AG20443 (cell line): ENCODE measurements at places on chromosomes 2 and 18.

DNA sequence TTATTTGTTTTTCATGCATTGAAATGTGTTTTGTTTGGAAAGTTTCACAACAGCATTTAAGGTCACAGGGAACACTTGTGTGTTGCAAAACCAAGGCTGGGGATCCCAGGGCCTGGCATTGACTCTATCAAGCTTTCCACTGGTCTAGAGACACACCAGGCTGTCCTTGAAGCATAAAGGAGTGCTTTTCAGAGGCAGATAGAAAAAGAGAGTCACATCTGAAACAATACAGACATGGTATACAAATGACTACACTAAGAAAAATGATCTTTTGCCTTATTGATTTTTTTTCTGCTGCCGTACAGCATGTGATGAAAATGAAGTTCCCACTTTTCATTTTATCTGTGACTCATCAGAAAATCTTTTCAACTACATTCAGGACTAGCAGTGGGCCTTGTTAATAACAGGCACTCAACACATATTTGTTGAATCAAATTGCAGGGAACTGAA, 61.9 kb upstream of the ZCCHC2 start:
- DNase-seq: no peak

GRCh38 chr2:236785611-236786057, 216.0 kb downstream of the ACKR3 start:
- no peak for DNase-seq

DNA sequence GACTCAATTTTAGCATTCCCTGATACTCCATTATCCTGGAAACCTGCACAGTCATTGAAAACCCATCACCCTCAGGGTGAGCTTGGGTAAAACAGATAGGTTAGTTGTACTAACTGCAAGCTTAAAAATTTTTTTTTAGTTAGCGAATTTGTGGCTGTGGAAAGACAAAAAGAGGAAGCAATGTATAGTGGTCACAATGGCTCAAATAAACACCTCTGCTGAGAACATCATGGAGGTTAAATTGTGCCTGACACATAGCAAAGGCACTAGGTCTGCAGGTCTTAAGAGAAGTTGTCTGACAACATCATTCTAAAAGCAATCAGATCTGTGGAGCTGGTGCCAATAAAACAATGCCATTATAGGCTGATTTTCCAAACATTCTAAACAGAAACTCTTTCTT, 84.4 kb upstream of the CAVIN2 start:
- no peak for DNase-seq

GRCh38 chr18:55110436-55110835, 151.2 kb upstream of the CCDC68 start:
- no peak for DNase-seq

- DNase-seq: no peak
Measured at GRCh38 chr2:7154656-7155055, 237.4 kb downstream of the RNF144A start.

GRCh38 chr2:119730671-119731177, 29.0 kb upstream of the PTPN4 start:
- no peak for DNase-seq

DNA sequence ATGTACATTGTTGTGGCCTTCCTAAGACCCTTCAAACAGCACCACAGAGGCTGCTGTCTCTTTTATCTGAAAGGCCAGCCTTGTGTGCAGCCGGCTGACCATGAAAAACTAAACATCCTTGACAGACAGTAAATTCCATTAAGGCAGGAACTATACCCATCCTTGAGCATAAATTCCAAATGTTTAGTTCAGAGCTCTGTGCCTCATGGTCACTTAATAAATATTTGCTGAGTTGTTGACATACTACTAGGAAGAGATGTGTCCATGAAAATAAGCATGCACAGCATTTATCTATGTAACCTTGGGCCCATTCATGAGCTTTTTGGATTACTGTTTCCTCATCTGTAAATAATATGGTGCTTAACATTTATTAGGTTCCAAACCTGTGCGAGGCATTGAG, 424.8 kb downstream of the HRH4 start:
- DNase-seq: no peak

GRCh38 chr2:67048314-67048713, 348.8 kb upstream of the ETAA1 start:
- no peak for DNase-seq

DNA sequence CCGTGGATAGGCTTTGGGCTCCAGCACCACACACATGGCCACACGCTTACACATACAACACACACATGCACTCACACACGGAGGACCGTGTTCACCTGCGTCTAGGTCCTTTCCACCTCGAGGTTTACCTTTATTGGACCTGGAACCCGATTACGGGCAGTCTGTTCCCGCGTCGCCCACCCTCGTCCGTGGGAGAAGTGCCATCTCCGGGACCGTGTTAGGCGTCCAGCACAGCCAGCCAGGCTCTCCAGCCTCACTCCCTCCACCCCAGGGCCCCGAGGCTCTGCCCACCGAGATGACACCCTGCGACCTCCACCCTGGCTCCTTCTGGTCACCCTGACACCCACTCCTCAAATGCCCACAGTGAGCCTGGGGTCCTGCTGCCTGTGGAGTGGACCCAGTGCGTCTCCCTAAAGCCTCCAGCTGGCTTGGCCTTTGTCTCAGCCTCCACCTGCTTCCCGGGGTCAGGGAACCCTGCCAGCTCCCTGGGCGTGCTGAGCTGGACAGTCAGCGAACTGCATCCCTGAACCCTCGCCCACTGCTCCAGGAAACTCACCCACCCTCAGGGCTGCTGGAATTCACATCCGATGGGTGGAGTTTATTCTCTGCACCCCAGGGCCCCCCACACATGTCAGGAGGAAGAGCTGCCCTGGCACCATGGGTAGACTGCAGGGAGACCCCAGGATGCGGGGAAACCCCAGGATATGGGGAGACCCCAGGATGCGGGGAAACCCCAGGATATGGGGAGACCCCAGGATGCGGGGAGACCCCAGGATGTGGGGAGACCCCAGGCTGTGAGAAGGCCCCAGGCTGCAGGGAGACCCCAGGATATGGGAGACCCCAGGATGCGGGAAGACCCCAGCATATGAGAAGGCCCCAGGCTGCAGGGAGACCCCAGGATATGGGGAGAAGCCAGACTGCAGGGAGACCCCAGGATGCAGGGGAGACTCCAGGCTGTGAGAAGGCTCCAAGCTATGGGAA, 33.0 kb downstream of the ADI1 start:
- DNase-seq: no peak

- peak; percentile 38 for DNase-seq
Measured at GRCh38 chr2:46985512-46985911, 69.9 kb upstream of the MCFD2 start.

GRCh38 chr18:33957707-33958106, 267.0 kb downstream of the NOL4 start:
- no peak for DNase-seq

DNA sequence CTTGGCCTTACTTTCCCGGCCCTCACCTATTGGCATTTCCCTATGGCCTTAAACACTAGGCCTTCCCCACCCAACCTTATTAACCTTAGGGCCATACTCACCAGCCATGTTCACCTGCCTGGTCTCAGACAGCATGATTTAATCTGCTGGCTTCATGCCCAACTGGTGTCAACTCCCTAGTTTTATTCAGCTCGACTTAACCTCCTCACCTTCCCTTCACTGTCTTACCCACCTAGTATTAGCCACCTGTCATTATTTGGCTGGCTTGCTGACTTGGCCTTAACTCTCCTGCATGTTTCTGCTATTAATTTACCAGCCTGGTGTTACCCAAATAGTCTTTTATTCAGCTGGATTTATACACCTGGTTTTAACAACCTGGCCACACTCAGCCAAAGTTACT, 136.0 kb upstream of the ZSWIM2 start:
- DNase-seq: no peak

- DNase-seq: no peak
Measured at GRCh38 chr2:71122387-71123298, 7.4 kb downstream of the MCEE start.

DNA sequence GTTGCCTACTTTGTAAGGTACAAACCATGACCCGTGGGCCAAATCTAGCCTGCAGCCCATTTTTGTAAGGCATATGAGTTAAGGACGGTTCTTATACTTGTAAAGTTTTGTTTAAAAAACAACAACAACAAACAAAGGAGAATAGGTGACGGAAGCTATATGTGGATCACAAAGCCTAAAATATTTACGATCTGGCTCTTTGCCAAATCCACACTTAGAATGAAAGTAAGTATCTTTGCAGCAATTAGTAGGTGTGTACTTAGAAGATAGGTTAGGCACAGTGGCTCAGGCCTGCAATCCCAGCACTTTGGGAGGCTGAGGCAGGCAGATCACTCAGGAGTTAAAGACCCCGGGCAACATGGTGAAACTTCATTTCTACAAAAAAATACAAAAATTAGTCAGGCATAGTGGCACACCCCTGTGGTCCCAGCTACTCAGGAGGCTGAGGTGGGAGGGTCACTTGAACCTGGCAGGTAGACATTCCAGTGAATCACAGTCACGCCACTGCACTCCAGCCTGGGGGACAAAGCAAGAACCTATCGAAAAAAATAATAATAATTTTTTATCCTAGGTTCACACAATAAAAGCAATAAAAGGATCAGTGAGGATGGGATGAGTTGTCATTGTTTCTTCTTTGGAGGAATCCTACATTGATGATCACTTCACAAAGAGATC, 57.8 kb upstream of the CTAGE1 start:
- DNase-seq: no peak

- DNase-seq: no peak
Measured at GRCh38 chr18:48569139-48569914, 30.5 kb downstream of the CTIF start.

DNA sequence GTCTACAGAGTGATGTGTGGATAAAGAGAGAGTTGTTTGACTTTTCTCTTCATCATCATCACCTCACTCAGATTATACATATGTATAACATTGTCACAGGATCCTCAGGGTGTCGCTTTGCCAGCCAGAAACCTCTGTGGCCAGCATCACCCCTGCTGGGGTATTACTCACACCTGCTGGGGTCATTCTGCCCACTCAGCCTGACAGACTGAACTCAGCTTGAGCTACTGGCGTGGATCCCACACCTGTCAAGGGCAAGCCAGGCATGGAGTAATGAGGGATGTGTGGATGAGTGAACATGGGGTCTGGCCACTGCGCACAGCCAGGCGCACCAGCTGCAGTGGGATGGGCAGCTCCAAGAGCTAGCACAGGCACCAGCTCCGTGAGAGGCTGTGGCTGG, 870.6 kb downstream of the CBLN2 start:
- DNase-seq: no peak

- peak; percentile 67 for DNase-seq
Measured at GRCh38 chr2:65064728-65065552, 8.7 kb downstream of the CEP68 start.

DNA sequence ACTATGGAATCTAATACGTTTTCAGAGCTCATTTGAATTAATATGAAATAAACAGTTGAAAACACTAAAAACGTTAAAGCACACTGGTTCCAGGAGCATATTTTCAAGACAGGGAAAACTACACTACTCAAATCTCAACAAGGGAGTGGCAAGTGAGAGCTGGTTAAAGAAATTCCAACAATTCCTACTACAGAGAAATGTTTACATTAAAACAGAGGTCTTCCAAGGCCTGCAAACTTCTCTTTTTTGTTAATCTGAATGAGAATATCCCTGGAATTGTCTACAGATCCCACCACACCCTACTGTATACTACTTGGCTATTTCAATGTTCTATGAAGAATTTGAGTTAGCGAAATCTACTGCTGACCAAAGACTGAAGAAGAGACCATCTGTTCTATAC, 231.5 kb downstream of the ZEB2 start:
- DNase-seq: no peak

GRCh38 chr2:39399570-39399969, 37.5 kb downstream of the MAP4K3 start:
- DNase-seq: no peak

GRCh38 chr2:47002480-47003381, 87.1 kb upstream of the MCFD2 start:
- DNase-seq: peak; percentile 76

- DNase-seq: no peak
Measured at GRCh38 chr2:165575044-165575615, 105.6 kb downstream of the CSRNP3 start.

- peak; percentile 89 for DNase-seq
Measured at GRCh38 chr2:239249776-239250175, 151.0 kb downstream of the HDAC4 start.

- DNase-seq: no peak
Measured at GRCh38 chr2:76478266-76479035, 767.7 kb upstream of the GCFC2 start.

- DNase-seq: no peak
Measured at GRCh38 chr2:62459106-62459505, 46.9 kb downstream of the TMEM17 start.

- DNase-seq: peak; percentile 33
Measured at GRCh38 chr2:172698041-172698863, 37.4 kb upstream of the RAPGEF4 start.

DNA sequence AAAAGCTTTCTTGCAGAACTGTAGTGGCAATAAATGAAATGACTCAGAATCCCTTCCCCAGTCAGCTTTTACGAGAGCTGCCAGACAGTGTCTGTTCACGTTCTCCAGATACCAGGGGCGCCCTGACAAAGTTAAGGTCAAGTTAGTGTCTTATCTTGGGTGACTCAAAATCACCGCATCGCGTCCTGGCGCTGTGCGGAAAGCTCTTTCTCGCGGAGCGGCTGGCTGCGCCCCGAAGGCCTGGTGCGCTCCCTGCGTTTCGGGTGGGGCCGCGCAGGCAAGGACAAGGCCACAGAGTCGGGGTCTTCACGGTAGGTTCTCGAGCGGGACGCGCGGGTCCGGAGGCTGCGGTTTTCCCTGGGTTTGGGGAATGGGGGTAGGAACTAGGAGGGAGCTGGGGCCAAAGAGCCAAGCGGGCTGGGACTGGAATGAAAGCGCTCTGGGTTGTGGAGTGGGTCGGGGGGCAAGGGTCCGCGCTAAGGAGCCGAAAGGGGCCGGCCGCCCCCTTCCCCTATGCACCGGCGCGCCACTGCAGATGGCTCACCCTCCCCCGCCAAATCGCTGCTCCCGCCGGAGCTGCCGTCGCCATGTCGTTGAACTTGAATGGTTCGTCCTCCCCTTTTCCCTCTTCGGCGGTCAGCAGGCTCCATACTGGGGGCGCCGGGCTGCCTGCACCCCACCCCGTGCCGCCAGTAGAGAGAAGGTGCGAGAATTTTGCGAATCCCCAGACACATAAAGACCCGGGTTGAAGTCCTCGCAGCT, 2.6 kb upstream of the HOXD11 start:
- peak; percentile 65 for DNase-seq

GRCh38 chr18:10936176-10937053, 213.0 kb downstream of the PIEZO2 start:
- DNase-seq: peak; percentile 20

DNA sequence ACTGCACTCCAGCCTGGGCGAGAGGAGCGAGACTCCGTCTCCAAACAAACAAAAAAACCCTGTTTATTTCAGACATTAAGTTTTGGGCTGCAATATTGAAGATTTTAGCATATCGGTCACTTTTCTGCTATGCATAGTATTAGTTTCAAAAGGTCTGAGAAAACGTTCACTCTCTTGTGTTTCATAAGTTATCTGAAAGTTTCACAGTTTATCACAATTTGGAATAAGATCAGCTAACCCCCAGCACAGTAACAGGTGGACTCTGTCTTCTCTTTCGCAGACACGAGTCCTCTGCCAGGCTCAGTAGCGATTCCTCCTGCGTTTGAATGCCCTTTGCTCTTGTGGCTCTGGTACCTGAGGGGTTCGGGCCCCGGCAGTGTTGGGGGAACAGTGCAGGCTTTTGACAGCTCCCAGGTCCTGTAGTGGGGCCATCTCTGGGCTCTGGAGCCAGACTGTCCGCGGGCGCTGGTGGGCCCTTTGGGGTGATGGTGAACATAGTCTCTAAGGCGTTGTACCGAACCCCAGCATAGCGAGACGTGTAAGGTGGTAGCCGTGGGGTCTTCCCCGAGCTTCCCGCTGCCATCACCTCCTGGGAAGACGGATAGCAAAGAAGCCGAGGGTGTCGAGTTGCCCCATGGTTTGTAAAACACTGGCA, 20.4 kb downstream of the NFATC1 start:
- DNase-seq: no peak
